ENCODE measurements at places on chromosomes 2 and 18.

GRCh38 chr2:203501873-203502272 is 33.2 kb downstream of the RAPH1 start:
- DNase-seq, result no peak

DNA sequence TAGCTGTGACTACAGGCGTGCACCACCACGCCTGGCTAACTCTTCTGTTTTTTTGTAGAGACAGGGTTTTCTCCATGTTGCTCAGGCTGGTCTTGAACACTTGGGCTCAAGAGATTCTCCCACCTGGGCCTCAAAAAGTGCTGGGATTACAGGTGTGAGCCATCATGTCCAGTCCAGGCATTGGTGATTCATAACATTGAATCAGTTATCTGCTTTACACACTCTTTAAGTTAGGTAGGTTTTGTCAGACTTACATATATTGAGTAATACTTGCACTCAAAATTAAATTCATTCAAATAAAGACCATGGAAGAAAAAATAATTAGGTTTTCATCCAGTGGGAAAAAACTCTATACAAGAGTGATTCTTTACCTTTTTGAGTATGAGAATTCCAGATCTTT is 93.2 kb upstream of the XPO1 start:
- DNase-seq, result no peak

- no peak for DNase-seq
Observed at GRCh38 chr2:27071990-27072830, 756 bp upstream of the OST4 start.

DNA sequence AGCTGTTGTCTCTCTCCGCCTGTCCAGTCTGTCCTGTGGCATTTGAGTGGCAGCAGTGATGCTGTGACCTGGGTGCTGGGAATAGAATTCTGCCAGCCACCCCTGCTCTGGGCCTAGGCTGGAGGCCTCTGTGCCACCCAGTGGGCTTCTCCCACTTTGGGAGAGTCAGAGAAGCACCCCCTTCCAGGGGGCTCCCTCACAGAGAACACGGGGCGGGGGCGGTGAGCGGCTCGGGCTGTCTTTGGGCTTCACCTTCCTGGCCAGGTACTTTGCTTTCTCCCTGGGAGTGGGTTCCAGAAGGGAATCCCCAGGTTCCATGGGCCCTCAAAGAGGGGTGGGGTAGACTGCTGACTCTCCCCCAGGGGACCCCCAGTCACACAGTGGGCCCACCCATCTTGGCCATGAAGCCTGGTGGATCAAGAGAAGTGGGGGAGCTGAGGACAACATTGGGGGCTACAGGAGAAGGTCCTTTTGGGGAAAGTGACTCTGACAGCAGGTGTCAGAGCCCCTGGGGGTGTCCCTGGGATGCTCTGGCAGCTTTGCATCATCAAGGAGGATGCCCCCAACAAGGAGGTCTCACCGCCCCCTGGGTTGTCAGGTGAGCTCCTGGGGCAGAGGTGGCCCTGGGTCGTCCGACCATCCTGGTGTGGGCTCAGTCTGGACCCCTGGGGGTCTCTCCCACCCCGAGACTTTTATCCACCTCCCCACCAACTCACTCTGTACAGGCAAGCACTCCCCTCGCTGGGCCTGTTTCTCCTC is 18.8 kb upstream of the BOK start:
- DNase-seq, result no peak

GRCh38 chr2:2744958-2745715 is 414.1 kb upstream of the MYT1L start:
- DNase-seq, result no peak

GRCh38 chr2:239094867-239095266 is 247.0 kb downstream of the TWIST2 start:
- DNase-seq, result no peak

GRCh38 chr2:12948961-12949353 is 232.2 kb downstream of the TRIB2 start:
- DNase-seq, result no peak

DNA sequence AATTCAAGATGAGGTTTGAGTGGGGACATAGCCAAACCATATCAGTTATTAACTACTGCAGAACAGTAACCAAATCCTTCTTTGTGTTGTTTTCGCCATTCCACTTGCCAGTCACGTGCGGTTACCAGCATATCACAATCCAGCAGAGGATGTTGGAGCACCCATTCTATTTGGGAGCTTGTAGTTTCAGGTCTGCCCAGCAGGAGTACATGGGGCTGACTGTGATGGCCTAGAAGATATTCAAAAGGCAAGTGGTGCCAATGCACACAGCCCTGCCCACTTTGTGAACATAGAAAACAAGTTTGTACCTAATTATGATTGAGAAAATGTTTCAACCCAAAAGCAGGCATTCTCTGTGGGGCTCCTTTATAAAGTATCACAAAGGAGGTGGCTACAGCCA is 57.0 kb downstream of the ZNF519 start:
- no peak for DNase-seq

DNA sequence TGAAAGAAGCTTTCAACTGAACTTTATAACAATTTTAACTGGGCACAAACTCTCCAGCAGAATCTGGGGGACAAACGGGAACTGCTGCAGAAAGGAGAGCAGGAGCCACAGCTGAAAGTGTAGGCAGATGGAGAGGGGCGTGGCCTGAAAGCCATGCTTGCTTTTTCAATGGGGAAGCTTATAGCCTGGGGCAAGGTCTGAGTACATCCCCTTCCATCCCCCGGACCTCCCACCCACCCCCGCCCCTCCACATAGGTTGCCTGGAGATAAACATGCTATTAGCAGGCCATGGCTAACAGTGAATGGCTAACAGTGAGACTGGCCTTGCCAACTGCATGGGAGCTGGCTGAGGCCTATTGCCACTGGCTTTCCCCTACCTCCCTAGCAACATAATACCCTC is 317.9 kb upstream of the TANK start:
- DNase-seq, result no peak

- no peak for DNase-seq
Observed at GRCh38 chr2:42673989-42674579, 89.9 kb downstream of the OXER1 start.

GRCh38 chr2:13093416-13093991 is 376.8 kb downstream of the TRIB2 start:
- DNase-seq, result no peak

GRCh38 chr18:21550510-21550970 is 50.0 kb downstream of the ESCO1 start:
- no peak for DNase-seq

DNA sequence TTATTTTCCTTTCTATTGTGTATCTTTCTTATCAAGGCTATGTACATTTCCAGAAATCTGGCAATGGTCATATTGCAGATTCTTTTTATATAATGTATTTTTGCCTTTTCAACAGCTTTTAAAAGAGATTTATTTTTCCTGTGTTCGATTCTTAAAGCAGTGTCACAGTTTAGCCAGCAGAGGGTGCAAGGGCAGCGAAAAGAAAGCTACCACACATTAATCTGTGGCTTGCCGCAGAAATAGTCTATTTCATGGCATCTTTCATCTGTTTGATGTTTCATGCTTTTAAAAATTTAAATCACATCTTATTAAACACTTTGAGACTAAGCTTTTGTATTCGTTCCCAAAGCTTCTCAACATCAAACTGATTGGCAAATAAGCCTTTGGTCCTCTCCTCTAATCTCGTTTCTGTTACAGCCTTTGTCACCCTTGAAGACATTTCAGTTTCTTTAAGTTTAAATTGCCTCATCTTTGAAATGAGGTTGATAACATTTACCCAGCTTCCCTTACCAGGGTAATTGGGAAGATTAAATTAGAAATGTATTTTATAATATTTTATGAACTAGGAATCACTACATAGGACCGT is 73.3 kb downstream of the PIK3C3 start:
- DNase-seq, result no peak

- DNase-seq, result no peak
Observed at GRCh38 chr2:108918156-108918874, 70.7 kb downstream of the EDAR start.

DNA sequence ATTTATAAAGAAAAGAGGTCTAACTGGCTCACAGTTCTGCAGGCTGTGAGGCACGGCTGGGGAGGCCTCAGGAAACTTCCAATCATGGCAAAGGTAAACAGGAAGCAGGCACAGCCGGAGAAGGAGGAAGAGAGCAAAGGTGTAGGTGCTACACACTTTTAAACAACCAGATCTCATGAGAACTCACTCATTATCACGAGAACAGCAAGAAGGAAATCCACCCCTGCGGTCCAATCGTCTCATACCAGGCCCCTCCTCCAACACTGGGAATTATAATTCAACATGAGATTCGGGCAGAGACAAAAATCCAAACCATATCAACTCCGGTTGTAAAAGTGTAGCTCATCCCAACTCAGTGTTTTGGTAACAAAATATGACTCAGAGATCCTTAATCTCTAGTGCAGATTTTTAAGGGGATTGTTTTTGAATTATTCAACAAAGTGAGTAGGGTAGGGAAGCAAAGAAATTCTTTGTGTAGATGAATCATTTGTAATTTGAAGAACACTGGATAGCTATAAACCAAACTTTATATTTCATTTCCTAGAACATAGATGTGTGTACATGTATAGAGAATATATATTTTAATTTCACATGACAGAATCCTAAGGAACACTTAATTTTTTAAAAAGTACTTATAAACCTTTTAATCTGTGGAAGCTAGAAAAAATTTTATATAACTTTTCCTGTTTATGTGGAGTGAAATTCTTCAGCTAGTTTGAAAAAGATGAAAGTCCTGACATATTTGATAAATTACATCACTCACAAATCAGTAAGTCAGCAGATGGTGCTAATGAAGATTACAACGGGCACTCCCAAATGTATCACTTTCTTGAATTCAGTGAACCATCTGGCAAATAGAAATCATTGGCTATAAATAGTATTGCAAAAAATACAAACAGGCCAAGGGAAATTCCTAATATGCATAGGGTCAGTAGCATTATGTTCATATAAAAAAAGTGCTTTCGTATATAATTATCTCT is 130.1 kb downstream of the OLA1 start:
- no peak for DNase-seq

DNA sequence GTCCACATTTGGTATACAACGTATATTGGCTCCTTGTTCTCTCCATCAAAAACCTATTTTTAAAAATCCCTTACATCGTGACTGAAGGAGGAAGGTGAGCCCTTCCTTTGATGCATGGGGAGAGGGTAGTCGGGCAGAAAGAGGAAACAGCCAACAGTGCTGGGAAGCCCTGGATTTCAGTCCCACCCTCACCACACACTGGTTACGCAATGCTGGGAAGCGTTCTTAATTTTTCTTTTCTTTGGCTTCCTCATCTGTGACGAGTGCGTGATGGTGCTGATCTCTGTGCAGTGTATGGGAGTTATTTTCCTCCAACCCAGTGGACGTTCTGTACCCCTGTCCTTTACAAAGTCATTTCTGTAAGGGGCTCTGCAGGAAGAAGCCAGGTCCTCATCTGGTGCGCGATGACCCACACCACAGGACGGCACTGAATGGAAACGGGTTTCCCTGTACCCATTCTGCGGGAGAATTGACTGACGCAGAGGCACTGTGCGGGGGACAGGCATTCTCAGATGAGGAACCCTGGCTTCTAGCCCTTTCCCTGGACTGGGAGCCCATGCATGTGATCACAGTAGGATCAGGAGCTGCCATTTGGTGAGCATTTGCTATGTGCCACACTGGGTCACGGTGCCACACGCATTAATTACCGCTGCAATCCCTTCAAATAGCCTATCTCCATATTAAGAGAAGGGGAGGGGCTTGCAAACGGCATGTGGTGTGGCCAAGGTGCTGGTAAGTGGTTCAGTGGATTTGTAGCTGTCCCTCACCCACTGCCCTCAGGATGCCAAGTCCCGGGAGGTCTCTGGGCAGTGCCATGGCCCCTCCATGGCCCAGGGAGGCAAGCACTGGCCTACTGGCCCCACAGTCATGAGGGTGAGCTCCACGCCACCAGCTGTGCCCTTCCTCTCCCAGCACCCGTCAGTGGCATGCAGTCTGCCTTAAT is 4.3 kb downstream of the COLEC11 start:
- no peak for DNase-seq

- DNase-seq, result no peak
Observed at GRCh38 chr2:41827354-41827971, 220.4 kb upstream of the PKDCC start.

DNA sequence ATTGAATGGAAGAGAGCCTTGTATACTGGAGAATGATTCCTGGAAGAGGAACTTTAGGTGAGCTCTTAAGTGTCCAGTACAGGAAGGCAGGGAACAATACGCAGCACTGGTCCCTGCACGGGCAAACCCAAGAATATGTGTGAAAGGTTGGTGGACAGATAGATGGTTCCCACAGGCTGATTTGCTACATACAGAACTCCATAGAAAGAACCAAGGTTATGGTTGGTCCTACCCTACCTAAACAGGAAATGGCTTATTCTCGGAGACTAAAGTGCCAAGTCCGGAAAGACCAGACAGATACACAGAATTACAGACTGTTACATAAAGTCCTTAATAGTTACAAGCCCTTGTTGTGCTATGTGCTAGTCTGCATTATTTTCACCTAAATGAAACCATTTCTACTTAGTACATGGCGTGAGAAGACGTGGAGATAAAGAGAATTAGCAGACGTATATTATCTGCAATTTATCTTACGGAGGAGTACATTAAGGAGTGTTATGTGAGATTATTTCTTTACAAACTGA is 1.2 kb downstream of the REV1 start:
- DNase-seq, result no peak

DNA sequence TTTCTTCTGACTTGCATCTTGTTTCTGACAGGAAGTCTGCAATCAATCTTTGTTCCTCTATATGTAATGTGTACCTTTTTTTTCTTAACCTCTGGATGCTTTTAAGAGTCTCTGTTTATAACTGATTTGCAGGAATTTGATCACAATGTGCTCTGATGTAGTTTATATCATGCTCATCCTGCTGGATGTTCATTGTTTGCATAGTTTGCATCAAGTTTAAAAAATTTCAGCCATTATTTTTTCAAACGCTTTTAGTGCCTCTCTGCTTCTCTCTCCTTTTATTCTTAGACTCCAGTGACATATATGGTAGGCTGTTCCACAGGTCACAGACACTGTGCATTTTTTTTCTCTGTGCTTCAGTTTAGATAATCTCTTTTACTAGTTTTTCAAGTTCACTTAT is 23.9 kb downstream of the RBKS start:
- no peak for DNase-seq

GRCh38 chr18:28522236-28522635 is 345.3 kb upstream of the CDH2 start:
- DNase-seq, result no peak

GRCh38 chr2:100964222-100964621 is 37.9 kb upstream of the RPL31 start:
- no peak for DNase-seq

GRCh38 chr2:233112329-233112728 is 52.2 kb downstream of the INPP5D start:
- DNase-seq, result no peak

DNA sequence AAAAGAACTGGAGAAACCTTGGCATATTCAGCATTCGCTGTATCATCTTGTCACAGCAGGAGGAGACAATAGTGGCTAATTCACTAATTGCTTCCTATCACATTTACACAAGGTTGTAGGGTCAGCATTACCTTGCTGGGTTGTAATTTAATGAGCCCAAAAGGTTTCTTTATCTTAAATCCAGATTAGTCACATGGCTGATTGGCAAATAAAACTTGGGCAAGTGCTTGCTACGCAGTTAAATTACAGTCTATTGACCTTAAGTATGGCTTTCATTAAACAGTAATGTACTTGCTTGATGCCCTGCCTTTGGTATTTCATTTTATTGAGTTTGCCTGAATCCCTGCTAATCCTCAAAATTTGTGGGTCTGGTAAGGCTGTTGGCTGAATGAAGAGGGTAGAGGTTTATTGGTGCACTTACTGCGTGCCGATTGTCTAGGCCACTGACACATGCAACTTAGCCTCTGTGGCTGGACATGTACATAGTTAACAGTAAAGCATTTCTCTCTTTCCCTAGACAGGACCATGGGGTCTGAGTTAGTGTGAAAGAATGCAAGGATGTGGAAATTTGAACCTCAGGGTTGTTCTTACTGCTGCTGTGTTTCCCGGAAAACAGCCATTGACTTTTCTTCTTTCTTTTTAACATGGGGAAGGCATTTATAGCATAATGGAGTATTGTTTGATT is 34.3 kb downstream of the FMNL2 start:
- DNase-seq, result no peak

Measured in NCI-H1436 (cell line).